ENCODE measurements at places on chromosomes 2 and 18.

DNA sequence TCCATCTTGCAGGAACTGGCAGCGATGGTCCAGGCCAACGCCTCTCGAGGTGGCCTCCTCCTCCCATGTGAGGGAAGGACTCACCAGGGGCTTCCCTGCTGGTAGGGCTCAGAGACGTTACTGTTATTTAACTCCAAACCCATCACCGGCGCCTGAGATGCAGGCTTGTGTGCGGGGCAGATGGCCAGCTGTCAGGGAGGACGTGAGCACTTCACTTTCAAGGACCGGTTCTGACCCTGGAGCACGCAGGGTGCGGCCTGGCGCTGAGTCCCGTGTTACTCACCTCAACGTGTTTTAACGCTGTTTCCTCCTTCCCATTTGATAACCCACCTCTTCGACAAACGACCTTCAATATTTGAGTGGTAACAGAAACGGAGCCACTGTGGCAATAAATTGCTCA lies 350.2 kb downstream of the ZNF516 start:
- DNase-seq: no peak

- no peak for DNase-seq
These were observed 4.9 kb downstream of the TANC1 start for GRCh38 chr2:158973116-158973956.

- no peak for DNase-seq
These were observed 10.9 kb downstream of the TMEM200C start for GRCh38 chr18:5884375-5884774.

DNA sequence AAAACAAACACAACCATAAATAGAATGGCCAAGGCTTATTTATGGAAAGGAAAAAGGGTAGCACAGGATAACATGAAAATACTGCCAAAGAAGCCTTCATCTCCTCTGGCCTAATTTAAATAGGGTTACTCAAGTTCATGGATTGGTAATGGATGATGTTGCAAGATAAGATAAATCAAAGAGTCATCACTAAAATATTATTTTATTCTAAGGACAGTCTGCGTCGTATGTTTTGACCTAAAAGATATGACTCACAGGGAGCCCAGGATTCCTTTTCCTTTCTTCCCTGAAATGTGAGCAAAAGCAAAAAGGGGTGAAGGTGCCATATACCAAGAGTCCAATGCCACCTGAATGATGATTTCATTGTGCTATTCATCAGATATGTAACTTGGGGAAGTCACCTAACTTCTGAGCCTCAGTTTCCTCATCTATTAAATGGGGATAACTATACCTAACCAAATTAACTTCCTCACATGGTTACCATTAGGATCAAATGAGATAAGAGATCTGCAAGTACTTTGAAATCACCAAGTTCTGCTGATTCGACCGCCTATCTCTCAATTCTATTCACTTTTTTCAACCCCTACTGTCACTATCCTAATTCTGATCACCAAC lies 137.7 kb downstream of the THADA start:
- DNase-seq: peak; percentile 56

DNA sequence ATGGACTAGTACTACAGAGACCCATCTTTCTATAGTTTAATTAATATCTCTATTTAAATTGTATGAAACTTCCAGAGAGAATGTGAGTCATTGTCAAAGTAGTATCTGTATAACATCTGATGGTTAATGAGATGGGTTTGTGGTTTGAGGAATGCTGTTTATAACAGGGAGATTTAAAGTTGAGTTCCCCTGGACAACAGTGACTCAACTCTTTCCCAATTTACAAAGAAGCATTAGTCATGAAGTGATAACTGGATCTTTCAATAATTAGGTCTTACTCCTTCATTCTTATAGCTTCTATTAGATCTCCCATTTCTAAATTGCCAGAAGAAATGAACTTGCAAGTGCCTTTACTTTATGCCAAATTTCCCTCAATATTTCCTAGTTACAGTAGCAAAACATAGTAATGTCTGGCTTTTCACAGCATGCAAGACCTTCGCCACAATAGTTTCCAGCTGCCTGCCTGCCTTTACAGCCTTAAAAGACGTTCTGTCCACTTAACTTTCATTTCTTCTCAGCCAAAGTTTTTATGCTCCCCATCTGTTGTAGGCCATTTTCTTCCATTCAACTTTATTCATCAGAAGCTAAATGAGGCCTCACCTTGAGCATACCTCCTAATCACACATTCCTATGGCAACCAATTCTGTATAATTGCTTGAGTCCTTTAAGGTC lies 47.7 kb upstream of the WDR75 start:
- DNase-seq: peak; percentile 62

GRCh38 chr2:168348076-168348475 lies 100.7 kb upstream of the STK39 start:
- DNase-seq: peak; percentile 35

GRCh38 chr2:30136764-30137444 lies 9.9 kb upstream of the YPEL5 start:
- no peak for DNase-seq

- no peak for DNase-seq
These were observed 75.2 kb downstream of the MAP2 start for GRCh38 chr2:209499069-209499468.

GRCh38 chr18:22284581-22285360 lies 115.4 kb downstream of the GATA6 start:
- no peak for DNase-seq

DNA sequence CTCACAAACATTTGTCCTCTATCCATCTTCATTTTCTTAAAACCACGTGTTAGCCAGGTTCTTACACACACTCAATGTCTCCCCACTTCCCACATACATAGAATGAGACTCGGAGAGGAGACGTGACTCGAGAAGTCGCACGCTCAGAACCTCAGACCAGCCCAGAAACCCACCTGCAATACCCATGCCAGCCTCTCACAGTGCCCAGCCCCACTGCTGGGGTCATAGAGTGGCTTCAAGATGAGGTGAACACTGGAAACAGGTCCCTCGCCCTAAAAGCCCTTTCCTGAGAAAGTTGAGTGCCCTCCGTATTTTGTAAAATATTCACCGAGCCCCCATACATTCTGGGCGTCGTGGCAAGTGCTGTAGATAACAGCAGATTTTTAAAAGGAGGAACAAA lies 487.4 kb downstream of the EIPR1 start:
- DNase-seq: no peak

DNA sequence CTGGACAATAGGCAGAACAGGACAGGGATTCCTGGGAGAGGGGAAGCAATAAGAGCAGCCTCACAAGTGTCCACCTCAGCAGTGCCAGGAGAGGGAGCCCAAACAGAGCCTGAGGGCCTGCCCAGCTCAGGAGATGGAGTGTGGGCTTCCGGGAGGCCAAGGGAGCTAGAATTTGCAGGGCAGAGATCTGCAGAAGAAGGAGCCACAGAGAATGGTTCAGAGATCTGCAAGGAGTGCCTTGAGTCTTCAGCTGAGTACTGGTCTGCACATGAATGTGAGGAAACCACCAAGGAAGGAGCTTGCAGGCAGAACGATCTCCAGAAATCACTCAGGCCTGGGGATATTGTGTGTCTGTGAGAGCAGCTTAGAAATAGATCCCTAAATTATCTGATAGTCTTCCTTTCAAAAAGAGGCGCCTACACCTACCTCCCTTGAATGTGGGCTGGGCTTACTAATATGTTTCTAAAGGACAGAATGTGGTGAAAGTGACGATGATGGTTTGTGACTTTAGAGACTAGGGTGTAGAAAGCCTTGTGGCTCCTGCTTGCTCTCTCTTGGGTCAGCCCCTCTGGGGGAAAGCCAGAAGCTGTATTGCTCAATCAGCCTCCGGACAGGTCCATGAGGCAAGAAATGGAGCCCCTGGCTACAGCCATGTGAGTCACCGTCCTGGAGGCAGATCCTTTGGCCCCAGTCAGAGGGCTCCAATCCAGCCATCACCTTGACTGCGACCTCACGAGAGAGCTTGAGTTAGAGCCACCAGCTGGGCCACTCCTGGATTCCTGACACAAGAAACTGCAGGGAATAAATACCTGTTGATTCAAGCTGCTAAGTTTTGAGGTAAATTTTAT lies 7.6 kb upstream of the LPIN1 start:
- peak; percentile 47 for DNase-seq

GRCh38 chr2:188518381-188518780 lies 226.7 kb downstream of the GULP1 start:
- DNase-seq: no peak

Data from muscle of back (tissue), 13 donors.